HCT116 (cell line): ENCODE measurements at places on chromosomes 13 and 19.
A peak's percentile ranks its signal among the peaks of the same experiment; 100 is the strongest.

DNA sequence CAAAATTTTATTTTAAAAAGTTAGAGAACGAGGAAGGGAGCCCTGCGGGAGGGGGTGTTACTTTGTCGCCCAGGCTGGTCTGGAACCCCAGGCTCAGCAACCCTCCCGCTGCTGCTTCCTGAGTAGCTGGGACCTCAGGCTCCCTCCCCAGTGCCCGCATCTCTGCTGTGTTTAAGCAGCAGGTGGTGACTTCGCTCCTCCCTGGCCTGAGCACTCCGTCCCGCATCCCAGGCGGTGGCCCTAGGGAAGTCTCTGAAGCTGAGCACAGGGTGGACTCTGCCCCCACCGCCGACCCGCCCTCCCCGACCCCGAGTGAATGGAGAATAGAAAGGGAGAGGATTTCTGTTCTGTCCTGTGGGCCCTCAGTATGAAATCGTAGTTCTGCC, 30.5 kb downstream of the ZNF701 start:
- no peak for DNase-seq

- DNase-seq = no peak
Measured at GRCh38 chr13:90154311-90154960, 1193.1 kb upstream of the MIR17HG start.

GRCh38 chr19:53772943-53773342, 51.2 kb downstream of the NLRP12 start:
- DNase-seq = peak; percentile 61

GRCh38 chr19:11125994-11126685, 29.4 kb downstream of the SPC24 start:
- peak; percentile 39 for DNase-seq

DNA sequence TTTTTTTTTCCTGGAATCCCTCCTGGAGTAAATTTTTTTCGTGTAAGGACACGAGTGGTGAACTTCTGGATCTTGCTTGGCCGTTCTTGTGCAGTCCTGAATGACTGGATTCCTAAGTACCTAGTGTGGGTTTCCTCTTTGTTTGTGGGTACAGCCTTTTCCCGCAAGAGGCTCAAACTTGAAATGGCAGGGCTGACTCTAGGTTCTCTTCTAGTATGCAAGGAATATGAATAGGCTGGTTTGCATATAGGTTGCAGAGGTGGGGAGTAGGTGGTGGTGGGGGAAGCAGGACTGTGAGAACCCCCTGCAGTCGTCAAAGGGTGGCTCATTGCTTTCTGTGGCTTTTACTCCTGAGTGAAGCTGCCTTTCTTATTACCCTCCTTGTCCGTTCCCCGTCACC, 13.6 kb downstream of the UBAC2 start:
- DNase-seq = no peak

DNA sequence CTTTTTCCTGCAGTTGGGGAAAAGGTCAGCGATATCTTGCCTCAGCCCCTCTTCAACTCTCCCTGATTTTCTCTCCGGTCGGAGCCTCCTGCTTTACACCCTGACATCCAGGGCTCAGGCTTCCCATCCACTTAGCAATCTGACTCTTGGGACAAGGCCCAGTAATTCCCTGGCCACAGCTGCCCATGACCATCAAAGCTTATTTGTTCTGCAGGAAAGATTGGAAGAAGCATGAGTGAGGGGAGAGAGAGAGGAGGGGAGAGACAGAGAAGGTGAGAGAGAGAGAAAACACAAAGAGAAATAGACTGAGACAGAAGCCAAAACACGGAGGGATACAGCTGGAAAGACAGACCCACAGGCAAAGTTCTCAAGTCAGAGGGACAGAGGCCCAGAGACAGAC, 13.7 kb downstream of the SYT3 start:
- DNase-seq = no peak

DNA sequence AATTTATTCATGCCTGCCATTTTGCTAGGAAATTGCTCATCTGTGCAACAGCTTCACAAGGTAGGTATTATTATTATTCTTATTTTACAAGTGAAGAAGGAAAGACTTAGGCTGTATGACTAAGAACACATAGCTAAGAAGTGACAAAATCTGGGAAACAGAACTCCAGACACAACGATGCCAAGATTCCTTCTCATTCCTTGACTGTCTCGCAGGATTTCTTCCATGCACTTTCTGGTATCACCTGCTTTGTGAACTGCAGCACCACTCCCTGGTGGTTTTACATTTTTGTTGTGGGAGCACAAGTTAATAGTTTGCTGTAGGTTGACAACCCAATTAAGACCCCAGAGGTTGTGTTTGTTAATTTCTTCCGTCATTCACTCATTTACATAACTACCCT, 188.5 kb downstream of the LACC1 start:
- no peak for DNase-seq

- DNase-seq = no peak
Measured at GRCh38 chr19:45146251-45146650, 14.5 kb downstream of the NKPD1 start.

DNA sequence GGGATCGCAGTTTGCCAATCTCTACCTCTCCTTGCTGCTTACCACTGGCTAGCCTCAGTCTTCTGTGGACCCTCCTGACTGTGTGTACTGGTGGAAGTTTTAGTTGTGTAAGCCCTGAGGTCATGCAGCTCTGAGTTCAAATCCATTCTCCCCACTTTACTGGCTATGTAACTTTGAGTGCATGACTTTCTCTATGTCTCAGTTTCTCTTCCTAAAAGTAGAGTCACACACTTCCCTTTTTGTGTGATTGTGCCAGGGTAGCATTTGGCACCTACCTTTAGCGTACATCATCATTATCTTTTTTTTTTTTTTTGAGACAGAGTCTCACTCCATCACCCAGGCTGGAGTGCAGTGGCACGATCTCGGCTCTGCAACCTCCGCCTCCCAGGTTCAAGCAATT, 70.3 kb downstream of the MAP4K1 start:
- DNase-seq = no peak

DNA sequence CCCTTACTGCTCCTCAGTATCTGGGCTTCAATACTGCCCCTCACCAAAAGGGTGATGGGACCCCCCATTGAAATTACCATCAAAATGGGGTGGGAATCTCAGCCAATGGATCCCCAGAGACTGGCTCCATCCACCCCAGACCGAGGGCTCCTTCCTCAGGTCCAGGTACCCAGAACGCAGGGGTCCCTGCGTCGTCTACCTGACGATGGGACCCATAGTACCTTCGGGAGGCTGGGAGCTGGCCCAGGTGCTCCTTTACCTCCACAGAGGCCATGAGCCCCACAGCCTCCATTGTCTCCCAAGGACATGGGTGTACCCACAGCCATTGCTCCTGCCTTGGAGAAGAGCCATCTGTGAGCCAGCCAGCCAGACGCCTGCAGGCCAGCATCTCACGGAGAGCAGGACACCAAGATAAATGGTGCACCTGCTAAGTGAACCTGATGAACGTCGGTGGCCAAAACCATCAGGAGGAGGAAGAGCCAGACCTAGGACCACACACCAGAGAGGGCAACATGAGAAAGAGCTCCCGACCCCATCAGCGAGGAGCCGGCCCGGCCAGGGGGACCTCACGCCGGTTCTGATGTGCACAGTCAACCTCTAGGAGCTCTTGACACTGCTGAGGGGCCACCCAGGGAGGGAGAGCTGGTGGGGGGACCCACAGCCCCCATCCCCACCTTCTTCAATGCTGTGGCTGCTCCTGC, 156.8 kb upstream of the SOX1 start:
- no peak for DNase-seq

DNA sequence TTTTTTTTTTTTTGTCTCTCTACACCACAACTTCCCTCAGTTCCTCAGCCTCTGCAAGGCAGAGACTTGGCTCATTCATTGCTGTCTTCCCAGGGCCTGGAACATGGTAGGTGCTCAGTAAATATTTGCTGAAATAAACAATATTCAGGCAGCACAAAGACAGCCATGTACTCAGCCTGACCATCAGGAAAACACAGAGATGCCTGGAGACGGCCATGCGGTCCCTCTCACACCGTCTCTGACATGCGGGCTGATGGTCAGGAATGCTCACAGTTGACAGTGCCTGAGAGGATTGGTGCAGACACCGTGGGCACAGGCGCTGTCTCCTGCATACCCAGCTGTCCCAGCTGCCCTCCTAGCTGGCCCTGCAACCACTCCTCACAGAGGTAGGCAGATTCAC, 924 bp downstream of the PRAM1 start:
- DNase-seq = no peak

DNA sequence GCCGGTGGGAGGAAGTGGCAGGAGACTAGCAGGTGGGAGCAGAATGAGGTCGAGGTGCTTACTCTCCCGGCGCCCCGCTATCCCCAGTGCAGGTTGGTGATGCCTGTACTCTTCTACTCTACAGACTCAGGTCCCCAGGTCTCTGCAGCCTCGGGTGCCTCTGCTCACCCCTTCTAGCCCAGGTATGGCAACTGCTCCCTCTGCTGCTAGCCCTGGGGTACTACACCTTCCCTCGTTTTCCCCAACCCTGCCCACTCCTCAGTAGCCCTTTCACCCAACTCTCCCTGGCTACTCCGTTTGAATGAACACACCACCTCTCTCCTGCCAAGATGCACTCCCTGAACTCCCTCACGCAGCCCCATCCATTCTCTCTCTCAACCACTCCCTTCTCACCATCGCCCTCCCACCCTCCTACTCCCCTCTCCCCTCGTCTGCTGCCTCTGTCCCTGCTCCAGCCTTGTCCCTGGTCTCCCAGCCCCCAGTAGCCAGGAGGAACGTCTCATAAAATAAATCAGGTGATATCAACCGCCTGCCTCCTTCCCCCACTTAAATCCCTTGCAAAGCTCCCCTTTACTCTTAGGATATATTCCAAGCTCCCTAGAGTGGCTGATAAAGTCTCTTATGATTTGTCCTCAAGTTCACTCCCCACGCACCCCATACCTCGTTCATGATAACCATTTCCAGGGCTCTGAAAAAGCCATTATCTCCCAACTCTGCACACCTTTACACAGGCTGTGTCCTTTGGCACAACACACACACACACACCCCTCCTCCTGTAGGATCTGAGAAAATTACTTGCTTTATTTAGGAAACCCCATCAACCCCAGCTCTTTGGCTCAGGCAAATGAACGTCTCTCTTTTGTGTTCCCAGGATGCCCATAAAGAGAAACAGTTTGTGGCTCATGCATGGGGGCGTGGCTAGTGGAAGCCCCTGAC, 8.2 kb upstream of the MEIS3 start:
- peak; percentile 44 for DNase-seq

DNA sequence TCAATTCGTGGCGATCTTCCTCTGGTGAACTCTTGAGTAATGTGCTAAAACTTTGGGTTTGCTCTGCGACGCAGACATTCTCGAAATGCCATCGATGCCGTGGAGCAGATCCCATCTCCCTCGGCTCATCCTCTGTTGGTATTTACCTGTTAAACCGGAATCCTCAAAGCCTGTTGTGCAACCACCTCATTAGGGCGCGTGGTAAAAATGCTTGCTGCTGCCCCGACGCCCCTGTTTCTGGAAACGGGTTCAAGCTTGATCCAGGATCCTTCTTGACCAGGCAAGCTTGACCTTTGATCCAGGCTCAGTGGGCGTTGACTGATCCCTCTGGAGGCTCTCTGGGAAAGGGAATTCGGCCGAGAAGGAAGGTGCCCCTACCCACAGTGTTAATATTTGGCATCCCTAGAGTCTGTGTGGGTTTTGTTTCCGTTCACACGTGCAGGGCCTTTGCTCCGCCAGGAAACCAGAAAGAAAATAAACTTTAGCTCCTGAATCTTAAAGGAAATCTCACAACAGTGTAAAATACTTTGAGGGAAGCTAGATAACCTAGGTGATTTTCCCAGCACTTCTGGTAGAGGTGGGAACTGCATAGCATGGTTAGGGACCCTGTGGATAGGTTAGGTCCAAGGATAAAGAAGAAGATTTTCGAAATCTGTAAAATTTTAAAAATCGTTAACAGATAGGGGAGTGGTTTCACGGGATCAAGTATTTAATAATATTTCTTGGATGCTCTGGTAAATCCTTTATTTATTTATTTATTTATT, 1.1 kb downstream of the LSM14A start:
- no peak for DNase-seq

DNA sequence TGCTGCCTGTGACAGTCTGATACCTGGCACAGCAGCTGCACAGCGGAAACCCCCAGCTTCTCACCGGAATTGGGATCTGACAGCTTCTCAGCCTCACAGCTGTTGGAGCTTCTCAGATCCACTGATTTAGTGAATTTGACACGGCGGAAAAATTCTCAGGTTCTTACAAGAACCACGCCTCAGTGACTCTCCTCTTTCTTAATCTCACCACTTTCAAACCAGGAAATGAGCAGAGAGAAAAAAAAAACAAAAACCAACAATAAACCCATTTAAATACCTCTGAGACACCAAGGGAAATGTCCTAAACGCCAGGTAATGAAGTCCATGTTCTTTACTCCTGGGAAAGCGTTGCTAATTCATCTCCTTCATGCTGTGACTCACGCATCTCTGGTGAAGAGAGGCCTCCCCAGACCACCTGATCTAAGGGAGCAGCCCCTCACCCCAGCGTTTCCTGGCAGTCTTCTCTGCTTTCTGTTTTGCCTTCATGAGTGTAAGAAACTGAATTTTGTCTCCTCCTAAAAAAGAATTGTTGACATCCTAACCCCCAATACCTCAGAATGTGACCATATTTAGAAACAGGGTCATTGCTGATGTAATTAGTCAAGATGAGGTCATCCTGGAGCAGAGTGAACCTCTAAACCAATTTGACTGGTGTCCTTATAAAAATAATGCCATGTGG, 15.9 kb upstream of the IZUMO2 start:
- no peak for DNase-seq

DNA sequence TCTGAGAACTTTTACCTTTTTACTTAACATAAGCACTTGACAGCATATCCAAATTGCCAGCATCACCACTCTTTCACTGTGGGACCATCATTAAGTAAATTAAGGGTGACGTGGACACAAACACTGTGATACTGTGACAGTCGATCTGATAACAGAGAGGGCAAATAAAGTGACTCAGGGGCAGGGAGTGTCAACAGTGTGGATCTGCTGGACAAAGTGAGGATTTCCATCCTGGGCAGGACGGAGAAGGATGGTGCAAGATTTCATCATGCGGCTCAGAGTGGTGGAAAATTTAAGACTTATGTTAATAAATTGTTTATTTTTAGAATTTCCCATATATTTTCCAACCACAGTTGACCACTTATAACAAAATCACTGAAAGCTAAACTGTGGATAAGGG, 60.0 kb upstream of the WDFY2 start:
- DNase-seq = no peak

- peak; percentile 59 for DNase-seq
Measured at GRCh38 chr13:48126944-48127830, 32.3 kb upstream of the MED4 start.

- DNase-seq = no peak
Measured at GRCh38 chr13:38967446-38967845, 23.2 kb downstream of the STOML3 start.

DNA sequence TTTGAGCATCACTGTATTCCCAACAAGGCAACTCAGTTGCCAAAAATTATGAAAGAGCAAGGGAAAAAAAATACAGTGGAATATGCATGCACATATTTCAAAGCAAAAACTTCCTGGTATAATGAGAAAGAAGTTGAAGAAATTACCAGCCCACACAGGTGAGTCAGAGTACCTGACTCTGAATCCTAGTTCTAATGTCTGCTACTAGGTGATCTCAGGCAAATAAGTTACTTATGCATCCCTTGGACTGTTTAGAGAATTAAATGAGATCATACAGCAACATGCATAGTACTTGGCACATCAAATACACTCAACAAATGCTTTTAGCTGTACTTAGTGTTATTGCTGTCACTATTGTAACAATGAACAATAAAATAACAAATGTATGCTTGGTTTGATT, 144.9 kb downstream of the MIPEP start:
- DNase-seq = no peak

GRCh38 chr13:49927755-49928154, 8.4 kb downstream of the SPRYD7 start:
- no peak for DNase-seq

GRCh38 chr19:4444765-4445741, 12.5 kb downstream of the UBXN6 start:
- DNase-seq = no peak

- no peak for DNase-seq
Measured at GRCh38 chr13:46168341-46168740, 13.6 kb downstream of the LCP1 start.
